SHP77 (cell line): ENCODE measurements at places on chromosomes 2 and 18.
A peak's percentile ranks its signal among the peaks of the same experiment; 100 is the strongest.

DNA sequence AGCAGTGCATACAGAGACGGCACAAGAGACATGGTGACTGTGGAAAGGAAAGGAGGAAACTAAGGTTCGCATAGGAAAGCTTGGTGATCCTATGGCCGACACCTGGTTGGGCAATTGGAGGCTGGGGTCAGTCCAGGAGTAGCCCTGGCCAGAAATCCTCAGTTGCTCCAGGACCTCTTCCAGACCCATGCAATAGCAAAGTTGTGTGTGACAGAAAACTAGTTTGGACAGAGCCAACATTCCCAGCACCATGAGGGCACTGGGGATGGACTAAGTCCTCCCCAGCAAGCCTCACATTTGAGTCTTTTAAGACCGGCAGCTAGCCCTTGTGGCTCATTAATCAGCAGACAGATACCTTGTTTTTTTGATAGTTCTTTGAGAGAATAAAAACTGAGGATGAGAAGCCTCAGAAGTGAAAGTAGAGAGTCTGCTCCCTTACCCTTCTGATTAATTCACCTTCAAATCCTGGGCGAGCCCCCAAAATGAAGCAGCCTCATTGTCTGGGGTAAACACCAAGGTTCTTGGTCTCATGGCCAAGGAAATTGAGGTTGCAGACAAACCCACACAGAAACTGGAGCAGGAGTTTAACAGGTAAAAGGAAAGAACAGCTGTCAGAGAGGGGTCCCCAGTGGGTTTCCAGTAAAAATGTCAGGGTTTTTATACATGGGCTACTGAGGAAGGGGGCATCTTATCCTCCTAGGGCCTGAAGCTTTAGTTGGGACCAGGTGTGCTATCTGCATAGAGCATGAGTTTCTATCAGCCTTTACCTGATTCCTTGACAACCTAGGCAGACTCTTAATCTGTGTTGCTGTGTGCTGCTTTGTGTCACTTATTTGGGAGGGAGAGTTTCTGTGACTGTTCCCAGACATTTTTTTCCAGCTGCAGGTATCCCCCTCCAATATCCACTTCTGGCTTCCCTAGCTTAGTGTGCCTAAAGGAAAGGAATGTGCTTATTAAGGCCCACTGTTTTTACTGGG lies 39.1 kb downstream of the STK17B start:
- no peak for DNase-seq

GRCh38 chr2:209473930-209474419 lies 50.1 kb downstream of the MAP2 start:
- no peak for DNase-seq

GRCh38 chr2:63792530-63792929 lies 49.2 kb upstream of the UGP2 start:
- no peak for DNase-seq

DNA sequence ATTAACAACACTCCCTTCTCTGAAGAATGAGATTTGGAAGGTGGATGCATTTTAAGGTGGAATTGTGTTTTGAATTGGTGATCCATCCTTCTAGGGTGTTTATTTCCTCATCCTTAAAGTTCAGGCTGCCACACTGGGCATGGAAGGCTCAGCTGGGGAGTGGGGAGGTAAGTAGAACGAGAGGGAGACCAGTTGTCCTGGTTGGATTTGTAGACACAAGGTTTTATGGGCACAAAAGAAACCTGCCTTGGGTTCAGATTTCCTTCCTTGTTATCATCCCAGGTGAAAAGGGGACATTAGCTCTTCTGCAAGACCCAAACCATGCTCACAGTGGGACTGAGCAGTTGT lies 101.0 kb upstream of the SIX3 start:
- no peak for DNase-seq

GRCh38 chr2:42742740-42743658 lies 20.9 kb downstream of the OXER1 start:
- no peak for DNase-seq

GRCh38 chr2:45851576-45852304 lies 200.3 kb downstream of the PRKCE start:
- no peak for DNase-seq

DNA sequence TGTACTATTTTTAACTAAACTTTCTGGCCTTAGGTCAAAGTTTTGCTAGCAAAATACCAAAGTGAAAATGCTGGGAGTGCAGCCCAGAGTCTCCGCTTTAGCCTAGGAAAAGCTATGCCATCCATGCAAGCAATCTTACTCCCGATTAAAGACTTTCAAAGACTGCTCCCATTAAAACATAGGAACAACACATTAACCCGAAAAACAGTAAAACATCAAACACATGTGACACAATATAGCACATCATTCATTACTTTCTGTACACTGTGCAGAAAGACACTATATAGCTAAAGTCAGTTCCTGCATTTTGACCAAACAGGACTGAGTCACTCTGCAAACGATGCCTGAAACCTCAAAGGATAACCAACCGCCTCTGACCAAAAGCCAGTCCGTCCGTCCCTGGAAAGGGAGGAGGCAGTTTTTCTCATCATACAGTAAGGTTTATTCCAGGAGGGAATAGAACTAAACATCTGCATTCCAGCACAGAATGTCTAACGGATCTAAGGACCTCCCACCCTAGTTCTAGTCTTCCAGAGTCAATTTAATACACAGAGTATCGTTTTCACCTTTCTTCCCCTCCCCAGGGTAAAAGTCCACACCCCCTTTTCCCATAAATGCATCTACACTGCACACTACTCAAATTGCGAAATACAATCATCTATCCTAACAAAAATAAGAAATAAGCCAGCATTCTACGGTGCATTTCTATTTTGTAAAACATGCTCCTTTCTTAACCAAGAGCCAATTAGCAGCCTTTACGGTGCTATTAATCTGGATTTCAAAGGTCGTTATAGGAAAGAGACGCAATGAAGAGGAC lies 1.7 kb downstream of the ROCK2 start:
- peak; percentile 46 for DNase-seq

GRCh38 chr2:26743852-26744251 lies 20.2 kb upstream of the SLC35F6 start:
- DNase-seq = no peak

GRCh38 chr2:9939587-9940485 lies 11.7 kb upstream of the GRHL1 start:
- no peak for DNase-seq

DNA sequence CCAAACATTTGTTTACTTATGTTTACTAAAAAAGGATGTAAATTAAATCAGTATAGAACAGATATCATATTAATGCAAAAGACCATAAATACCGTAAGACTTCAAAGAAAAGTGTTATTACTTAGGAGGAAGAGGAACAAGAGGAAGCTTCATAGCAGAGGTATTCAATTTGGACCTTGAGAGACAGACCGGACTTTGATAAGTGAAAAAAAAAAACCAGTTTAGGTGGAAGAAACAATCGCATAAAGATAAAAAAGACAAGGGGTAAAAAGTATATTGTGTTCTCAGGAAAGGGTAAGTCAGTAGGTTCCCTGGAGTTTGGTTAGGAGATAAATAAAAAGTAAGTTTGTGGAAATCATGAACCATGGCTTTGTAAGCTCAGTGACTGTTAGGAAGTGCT lies 17.6 kb downstream of the PELI1 start:
- DNase-seq = no peak

DNA sequence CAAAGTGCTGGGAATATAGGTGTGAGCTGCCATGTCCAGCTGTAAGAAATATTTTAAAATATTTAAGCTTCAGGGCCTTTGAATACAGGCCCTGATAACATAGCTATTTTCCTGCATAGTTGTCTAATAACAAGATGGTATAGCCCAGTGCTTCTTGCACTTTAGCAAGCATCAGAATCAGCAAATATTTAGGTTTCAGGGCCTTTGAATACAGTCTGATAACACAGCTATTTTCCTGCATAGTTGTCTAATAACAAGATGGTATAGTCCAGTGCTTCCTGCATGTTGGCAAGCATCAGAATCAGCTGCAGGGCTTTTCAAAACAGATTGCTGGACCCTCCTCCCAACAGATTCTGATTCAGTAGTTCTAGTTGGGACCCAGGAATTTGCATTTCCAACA lies 5.6 kb downstream of the GEMIN6 start:
- DNase-seq = no peak

DNA sequence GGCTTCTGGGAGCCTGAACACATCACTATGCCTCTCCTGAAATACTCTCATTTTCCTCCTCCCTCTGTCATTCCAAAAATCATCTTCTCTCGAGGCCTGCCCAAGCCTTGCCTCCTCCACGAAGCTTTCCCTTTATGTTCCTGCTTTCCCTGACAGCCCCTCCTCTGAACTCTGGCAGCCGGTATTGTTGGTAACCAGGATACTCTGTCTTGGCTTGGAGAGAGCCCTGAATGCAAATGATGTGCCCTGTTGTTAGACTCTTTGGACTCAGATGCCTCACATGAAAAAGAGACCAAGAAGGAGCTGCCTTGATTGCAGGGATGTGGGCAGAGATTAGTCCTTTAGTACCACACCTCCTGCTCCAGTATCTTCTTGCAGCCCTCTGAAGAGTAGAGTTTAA lies 138.5 kb upstream of the DLX2 start:
- DNase-seq = no peak

- DNase-seq = no peak
Measured at GRCh38 chr2:160407393-160408172, 86.0 kb downstream of the RBMS1 start.

DNA sequence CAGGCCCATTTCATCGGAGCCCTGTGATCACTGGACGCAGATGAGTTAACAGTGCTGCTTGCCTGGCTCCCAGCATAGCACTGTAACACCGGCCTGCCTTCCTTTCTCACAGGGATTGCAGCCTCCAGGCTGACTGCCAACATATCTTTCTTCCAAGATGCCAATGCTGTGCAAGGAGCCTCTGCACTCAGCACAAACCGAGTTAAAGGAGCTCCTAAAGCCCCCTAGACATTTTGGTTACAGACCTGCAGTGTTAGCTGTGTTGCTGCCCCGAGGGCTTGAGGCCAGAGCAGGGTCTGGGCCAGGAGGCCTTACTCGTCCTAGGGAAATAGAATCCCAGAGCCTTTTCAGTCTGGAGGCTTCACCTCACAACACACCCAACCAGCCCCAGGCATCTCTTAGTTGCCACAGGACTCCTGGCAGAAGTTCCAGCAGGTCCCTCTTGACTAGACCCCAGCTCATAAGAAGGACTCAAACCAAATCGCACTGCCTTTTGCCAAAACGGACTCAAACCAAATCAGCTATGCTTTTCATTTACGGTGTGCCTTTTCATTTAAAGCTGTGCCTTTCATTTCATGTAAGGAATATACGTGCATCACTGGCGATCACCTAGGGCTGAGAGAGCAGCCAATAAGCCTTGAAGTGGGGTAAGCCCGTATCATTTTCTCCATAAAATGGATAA lies 58.4 kb upstream of the EML4 start:
- no peak for DNase-seq

- no peak for DNase-seq
Measured at GRCh38 chr2:66867063-66867441, 432.1 kb downstream of the MEIS1 start.

DNA sequence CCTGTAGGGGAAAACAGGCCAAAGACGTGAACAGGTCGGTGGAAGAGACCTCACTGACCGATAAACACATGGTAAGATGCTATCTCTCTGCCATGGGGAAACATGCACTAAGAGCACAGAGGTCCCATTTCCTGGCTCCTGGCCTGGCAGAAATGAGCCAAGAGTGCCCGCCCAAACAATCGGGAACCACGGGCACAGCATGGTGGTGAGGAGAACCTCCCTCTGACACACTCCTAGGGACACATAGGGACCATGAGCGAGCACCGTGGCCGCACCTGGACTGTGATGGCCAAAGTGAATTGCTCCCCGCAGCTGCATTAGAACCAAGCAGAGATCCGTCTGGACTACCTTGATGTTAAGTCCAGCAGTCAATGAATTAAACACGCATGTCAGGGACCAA lies 11.1 kb downstream of the HS6ST1 start:
- DNase-seq = no peak

DNA sequence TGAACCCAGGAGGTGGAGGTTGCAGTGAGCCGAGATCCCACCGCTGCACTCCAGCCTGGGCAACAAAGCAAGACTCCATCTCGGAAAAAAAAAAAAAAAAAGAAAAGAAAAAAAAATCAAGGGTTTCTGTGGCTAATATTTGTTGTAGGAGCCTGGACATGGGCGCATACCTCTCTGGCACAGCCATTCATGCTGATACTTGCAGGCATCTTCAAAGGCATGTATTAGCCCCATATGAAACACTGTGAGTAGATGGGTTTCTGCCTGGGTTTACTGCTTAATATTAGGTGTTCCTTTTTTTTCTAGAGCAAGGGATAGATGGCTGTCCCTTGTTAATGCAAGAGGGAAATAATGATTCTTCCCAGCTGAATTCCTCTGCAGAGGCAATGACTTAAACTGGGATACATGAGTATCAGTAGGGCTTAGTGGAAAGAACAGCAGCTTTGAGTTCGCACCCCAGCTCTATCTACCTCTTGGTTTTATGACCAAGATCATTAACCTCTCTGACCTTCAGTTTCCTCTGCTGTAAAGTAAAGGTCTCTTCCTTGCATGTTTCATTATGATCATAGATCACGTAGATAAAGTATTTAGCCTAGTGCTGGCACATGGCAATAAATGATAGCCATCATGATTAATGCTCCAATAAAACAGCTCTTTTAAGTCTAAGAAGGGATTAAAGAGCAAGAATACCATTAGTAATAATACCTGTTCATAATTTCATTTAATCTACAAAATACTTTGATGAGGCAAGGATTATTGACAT lies 4.5 kb upstream of the ATL2 start:
- no peak for DNase-seq

DNA sequence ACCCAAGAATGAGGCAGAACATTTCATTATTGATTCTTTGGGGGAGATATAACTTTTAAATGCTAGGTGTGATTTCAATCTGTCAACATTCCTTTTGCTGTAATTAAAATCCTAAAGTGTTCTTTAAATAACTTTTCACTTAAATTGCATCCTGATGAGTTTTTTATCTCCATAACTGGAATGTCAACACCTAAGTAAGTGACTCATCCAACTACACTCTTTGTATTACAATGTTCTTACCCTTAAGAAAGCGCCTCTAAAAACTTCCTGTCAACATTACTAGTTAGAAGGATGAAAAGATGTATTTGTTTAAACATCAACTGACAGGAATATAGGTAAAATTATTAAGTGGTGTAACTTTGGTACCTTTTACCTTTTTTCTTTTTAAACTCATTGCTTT lies 1657.0 kb downstream of the LRP1B start:
- DNase-seq = no peak

DNA sequence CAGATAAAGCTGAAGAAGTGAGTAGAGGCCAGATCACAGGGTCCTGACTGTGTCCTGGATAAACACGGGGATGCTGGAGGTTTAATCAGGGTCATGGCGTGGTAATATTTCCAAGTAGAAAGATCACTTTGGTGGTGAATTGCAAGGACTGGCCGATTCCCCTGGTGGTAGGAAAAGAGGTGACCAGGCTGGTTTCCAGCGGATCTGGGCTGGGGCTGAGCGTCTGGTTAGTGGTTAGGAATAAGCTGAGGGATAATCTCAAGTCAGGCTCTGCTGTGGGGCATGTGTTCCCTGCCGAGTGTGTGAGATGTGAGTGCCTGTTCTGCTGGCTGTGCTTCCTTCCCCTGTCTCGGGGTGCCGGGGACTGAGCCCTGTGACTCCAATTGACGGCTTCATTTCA lies 484.0 kb downstream of the TSN start:
- no peak for DNase-seq

GRCh38 chr2:234771980-234772732 lies 179.7 kb upstream of the SH3BP4 start:
- no peak for DNase-seq

- no peak for DNase-seq
Measured at GRCh38 chr18:12750076-12750714, 47.4 kb downstream of the PSMG2 start.

GRCh38 chr2:240441326-240441992 lies 6.0 kb downstream of the GPC1 start:
- no peak for DNase-seq
